ENCODE measurements at places on chromosomes 16 and 17.

DNA sequence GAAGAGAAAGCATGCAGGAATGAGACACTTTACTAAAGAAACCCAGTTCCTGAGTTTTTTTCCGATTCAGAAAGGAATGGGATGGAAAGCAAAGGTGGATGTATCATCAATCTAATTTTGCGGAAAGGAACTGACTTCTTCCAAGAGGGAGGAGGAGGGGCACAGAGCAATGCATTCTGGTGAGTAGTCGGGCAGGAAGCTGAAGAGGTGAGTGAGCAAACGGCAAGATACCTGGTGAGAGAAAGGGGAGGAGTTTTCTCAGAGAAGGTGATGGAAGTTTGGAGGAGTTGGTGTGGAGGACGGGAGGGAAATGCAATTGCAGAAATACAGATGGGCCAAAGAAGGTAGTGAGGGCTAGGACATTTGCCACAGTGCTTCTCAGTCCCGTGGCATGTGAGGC is 713.2 kb downstream of the KCNJ2 start:
- no peak for DNase-seq

GRCh38 chr17:56085576-56086267 is 67.6 kb upstream of the ANKFN1 start:
- no peak for DNase-seq

DNA sequence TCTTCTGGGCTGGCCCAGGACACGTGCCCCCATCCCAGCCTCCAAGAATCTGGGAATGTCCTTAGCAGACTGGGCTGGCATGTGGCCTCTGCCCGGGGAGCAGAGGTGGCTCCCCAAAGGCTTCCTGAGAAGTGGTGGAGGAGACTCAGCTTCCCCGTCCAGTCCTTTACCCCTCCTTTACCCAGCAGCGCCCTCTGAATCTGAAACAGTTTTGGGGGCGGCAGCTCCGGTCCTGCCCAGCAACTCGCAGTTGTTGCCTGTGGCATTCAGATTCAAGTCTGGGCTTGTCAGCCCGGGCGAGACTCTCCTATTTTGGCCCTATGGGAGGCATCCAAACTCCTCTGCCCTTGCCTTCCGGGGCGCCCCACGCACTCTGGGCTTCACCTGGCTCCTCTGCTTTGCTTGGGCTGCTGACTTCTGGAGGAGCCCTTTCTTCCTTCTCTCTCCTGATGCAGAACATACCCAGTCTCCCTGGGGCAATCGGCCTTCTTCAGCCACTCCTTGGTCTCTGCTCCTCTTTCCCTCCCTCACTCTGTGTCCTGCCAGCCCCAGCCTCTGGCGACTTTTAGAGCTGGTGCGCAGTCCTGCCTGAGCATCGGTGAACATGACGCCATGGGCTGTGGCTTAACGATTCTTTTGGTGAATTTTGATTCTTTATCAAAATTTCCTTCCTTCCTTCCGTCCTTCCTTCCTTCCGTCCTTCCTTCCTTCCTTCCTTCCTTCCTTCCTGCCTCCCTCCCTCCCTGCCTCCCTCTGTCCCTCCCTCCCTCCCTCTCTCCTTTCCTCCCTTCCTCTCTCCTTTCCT is 55.2 kb downstream of the CMIP start:
- DNase-seq: no peak

DNA sequence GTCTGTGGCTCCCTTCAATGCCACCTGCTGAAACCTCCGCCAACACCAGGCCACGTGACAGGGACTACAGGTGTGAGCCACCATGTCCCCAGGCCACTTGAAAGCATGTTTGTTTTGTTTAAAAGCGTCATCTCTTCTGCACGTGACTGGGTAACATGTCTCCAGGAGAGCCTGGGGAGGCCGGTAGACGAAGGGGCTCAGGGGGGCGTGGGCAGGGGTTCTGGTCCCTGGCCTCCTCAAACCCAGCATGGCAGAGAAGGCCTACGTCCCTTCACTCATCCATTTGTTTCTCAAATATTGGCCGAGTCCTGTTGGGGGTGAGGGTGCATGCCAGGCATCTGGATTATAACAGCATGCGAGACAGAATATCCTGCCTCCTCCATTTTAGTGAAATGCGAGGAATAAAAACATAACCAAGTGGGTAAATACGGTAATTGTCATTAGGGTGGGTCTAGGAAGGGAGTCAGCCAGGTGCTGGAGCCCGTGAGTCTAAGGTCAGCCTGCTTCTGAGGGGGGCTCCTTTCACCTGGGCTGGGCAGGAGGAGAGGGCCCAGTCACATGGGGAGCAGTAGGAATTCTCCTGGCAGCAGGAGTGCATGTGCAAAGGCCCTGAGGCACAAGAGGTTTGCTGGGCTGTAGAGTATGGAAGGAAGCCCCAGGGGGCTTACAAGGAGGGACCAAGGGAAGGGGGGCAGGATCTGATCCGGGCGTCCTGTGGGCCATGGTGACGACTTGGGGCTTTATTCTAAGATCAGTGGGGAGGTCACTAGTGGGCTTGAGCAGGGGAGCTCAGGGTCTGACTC is 26.8 kb upstream of the CIBAR2 start:
- DNase-seq: no peak

DNA sequence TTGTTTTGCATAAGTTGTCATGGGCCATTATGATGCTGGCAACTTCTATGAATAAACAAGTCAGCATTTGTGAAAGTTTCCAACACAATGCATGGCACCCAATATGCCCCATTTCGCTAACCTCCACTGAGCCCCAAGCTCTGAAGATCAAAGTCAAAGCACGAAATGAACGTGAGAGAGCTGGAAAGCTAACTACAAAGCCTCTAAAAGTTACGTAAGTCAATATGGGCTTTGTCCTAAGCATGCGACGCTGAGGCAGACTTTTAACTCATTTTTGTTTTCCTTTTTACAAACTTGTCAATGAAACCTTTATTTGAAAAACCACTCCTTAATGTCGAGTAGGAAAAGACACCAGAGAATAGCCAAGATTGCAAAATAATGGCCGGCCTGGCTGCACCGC is 131.6 kb upstream of the NUDT7 start:
- no peak for DNase-seq

- DNase-seq: no peak
Observed at GRCh38 chr16:14303639-14304394, 232.7 kb downstream of the MRTFB start.

DNA sequence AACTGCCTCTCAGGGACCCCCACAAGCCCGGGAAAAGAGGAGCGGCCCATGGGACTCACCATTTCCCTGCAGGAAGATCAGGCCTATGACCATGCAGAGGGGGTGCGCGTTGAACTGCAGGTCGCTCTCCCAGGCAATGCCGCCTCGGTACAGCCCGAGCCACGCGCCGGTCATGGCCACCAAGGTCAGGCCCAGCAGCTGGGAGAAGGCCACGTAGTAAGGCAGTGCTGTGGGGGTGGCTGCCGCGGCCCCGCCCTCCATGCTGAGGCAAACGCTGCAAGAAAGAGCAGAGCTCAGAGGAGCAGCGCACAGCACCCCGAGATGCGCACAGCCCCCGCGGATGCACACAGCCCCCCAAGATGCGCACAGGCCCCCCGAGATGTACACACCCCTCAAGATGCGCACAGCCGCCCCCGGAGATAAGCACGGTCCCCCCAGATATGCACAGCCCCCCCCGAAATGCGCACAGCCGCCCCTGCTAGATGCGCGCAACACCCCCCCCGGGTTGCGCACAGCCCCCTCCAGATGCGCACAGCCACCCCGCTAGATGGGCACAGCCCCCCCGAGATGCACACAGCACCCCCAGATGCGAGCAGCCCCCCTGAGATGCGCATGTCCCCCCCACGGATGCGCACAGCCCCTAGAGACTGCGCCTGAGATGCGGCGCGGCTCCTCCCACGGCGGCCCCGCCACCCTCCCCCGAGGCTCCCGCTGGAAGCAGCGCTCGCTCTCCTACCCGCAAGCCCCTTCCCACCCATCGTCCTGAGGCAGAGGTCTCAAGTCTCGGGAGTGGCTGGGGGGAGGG is 8.6 kb downstream of the CYB561 start:
- no peak for DNase-seq

GRCh38 chr16:22093996-22094395 is 1.7 kb downstream of the VWA3A start:
- DNase-seq: peak; percentile 67

DNA sequence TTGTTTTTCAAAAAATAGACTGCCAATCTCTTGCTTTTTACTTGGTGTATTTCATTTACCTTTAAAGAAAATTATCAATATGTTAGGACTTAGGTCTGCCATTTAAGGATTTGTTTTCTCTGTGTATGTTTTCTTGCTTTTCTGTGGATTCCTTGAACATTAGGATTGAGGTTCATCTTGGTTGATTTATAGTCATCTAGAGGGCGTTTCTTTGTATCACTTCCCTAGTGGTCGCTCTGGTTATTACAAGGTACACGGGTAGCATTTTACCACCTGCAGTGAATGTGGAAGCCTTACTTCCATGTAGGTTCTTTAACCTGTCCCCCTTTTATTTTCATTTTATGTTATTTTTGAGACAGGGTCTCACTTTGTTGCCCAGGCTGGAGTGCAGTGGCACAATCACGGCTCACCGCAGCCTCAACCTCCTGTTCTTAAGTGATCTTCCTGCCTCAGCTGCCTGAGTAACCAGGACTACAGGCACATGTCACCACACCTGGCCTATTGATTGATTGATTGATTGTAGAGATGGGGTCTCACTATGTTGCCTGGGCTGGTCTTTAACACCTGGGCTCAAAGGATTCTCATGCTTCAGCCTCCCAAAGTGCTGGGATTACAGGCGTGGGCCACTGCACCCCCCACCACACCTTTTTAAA is 35.2 kb upstream of the CBX4 start:
- DNase-seq: peak; percentile 6

DNA sequence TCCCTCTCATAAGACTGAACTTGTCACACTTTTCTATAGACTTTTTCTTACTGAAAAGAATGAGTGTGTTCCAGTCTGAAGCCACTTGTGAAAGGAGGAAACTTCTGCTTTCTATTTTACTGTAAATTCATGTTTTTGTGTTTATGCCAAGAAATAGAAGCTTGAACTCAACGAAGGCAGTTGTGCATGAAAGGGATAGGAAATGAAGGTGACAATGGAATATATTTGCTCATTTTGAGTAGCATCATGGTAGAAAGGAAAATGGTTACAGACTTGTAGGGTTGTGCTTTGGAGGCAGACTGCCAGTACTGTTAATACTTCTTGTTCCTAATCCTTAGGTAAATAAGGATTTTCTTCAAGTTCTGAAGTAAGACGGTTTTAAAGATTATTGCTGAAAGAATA is 8.1 kb downstream of the CLTC start:
- peak; percentile 78 for DNase-seq

DNA sequence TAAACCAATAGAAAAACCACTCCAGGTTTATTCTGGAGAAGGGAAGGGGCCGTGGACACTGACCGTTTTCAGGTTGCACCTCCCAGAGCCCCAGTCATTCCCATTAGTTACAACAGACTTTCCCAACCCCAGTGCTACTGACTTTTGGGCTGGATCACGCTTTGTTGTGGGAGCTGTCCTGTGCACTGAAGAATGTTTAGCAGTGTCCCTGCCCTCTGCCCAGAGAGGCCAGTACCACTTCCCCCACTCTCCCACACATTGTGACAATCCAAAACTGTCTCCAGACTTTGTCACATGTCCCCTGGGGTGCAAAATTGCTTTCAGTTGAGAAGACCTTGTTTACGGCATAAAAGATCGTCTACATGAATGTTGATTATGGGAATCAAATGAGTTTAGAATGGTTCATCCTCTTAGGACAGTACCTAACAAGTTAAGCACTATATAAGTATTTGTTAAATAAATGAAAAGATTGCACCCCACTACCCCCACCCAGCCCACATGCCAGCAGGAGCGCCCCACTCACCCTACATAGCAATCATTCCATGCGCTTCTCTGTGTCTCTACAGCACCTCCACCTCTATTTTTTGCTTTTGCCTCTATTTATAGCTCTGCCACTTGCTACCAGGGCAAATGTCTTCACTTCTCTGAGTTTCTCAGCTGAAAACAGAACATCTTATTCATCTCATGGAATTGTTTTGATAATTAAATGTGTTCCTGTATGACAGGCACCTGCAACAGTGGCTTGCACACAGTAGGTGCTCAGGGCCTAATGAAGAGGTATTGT is 104.9 kb downstream of the AXIN2 start:
- DNase-seq: no peak

- no peak for DNase-seq
Observed at GRCh38 chr17:71339206-71339605, 781.6 kb upstream of the SOX9 start.

DNA sequence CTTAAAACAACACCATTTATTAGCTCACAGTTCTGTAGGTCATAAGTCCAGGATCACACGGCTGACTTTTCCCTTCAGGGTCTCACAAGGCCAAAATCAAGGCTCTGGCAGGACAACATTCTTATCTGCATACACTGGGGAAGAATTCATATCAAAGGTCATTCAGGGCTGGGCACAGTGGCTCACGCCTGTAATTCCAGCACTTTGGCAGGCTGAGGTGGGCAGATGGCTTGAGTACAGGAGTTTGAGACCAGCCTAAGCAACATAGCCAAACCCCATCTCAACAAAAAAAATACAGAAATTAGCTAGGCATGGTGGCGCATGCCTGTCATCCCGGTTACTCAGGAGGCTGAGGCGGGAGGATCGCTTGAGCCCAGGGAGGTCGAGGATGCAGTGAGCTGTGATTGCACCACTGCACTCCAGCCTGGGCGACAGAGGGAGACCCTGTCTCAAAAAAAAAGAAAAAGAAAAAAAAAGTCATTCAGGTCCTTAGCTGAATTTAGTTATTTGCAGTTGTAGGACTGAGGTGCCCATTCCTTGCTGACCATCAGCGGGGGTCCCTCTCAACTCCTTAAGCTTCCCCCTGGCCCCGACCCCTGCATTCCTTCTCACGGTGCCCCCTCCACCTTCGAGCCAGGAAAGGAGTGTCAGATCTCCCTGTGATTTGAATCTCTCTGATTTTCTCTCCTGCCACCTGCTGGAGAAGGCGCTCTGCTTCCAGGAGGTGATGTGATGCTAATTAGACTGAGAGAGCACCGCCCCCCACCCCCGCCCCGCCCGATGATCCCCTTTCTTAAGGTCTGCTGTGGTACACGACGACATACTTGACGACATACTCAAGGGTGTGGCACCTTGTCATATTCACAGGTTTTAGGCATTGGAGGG is 91.8 kb upstream of the CLEC18A start:
- no peak for DNase-seq

DNA sequence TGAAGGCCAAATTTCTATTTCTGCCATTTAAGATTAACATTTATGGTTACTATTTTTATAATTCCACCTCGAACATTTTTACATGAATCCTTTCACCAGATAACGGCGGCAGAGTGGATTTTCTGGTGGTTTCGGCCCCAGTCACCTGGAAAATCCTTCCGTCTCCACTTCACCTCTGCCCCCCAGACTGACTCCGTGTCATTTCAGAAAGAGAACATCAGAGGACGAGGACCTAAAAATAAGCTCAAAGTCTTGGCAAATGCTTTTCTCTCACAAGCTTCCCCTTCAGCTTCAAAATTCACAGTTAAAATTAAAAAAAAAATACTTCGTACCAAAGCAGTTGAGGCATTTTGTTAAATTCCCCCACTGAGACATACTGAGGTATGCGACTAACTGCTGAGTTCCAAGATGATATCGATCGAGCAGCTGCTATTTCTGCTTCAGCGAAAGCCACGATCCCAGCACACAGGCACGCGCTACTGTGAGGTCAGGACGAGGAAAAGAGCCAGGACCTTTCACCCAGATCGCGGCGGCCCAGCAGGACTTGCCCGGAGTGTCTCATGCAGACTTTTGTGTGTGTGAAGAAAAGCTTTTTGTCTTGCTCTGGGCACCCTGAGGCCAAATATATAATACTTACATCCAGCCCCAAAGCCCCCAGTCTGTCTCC is 36.8 kb downstream of the ASPA start:
- no peak for DNase-seq

GRCh38 chr17:81871387-81872230 is 472 bp upstream of the ARHGDIA start:
- DNase-seq: peak; percentile 78

All from MV-4-11 (cell line).